Activated CD4-positive, alpha-beta T cell treated with anti-CD3 and anti-CD28 coated beads, Interleukin-2, amount 10 ng/mL, durations not matched to agents 7 days and 5 days (primary cell): ENCODE measurements at places on chromosomes 2 and 18. TPM values are rescaled to one million over a fixed set of nuclear protein-coding genes. Genes with fewer than 3 reads are reported as not detected.

The BMP10 gene
- total RNA-seq: not detected

The ANKRD62 gene
- total RNA-seq: not detected

DNA sequence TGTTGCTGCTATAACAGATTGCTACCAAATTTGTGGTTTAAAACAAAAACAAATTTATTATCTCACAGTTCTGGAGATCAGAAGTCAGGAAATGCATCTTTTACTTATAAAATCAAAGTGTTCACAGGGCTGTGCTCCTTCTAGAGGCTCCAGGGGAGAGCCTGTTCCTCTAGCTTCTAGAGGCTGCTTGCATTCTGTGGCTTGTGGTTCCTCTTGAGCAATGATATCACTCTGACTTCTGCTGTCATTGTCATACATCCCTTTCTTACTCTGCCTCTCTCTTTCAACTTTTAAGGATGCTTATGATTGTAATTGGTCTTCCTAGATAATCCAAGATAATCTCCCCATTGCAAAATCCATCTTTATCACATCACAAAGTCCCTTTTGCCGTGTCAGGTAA is 6.1 kb upstream of the DCC start:
- no peaks in the 10 kb centered on the region for H3K36me3 ChIP-seq
- no peak overlapping the region for H3K27ac ChIP-seq
- no peak for DNase-seq
- peaks cover 1% of the 10 kb centered on the region for H3K27me3 ChIP-seq
- H3K4me3 ChIP-seq: no peak overlapping the region

DNA sequence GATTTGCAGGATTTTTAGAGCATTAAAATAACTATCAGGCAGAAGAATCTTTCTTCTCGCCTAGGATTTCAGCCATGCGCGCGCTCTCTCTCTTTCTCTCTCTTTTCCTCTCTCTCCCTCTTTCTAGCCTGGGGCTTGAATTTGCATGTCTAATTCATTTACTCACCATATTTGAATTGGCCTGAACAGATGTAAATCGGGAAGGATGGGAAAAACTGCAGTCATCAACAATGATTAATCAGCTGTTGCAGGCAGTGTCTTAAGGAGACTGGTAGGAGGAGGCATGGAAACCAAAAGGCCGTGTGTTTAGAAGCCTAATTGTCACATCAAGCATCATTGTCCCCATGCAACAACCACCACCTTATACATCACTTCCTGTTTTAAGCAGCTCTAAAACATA is 137.0 kb downstream of the MEIS1 start:
- no peaks in the 10 kb centered on the region for H3K36me3 ChIP-seq
- peaks cover 1% of the 10 kb centered on the region for H3K4me1 ChIP-seq
- no peak for DNase-seq
- no peak overlapping the region for H3K27ac ChIP-seq
